MM.1S (cell line): ENCODE measurements at places on chromosomes 6 and 20.
A peak's percentile ranks its signal among the peaks of the same experiment; 100 is the strongest.

GRCh38 chr6:33843131-33844121, 39.6 kb upstream of the MLN start:
- DNase-seq = no peak

- no peak for DNase-seq
Measured at GRCh38 chr6:81996414-81996813, 243.9 kb upstream of the TENT5A start.

- DNase-seq = no peak
Measured at GRCh38 chr6:140487586-140487985, 1113.1 kb upstream of the CITED2 start.

DNA sequence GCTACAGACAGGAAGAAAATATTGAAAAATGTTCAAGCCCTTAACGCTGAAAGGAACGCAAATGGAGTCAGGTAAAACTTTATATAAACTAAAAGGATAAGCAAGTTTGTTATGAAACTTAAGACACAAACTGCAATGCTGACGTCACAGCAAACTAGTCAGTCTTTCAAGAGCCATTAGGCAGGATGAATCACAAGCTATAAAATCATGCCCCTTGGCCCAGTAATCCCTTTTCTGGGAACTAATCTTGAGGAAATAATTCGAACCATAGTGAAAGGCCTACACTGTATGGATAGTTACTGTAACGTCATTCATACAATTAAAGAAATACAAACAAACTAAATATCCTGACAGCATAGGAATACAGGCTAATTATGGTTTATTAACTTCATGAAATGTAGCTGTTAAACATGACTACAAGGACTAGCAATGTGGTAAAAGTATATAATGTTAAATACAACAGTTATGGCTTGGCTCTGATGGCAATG, 42.7 kb upstream of the HINT3 start:
- no peak for DNase-seq

DNA sequence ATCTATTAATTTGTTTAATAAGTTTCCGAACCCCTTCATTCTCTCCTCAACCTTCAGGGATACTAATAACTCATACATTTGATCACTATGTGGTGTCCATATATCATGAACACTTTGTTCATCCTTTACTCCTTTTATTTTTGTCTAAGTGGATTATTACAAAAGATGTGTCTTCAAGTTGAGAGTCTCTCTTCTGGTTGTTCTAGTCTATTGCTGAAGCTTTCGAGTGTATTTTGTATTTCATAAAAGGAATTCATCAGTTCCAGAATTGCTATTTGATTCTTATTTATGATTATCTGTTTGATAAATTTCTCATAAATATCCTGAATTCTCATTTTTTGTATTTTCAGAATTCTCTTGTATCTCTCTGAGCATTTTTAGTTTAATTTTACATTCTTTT, 96.5 kb upstream of the RUNX2 start:
- no peak for DNase-seq

DNA sequence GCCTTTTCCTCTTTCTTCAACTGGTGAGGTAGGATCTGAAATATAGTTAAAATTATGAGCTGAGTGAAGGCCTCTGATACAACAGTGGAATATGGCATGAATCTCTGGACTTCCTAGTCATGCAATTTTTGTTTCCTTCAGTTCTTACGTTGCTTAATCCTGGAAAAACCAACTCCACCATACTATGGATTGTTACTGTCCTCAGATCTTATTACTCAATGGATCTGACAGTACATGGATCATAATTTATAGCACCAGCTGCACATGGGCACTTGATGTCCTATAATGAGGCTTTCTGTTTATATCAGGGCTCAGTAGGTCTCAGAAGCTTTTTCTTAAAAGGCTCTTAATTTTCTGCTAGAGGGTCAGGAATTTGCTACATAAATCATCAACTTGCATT, 1341.0 kb upstream of the EYS start:
- no peak for DNase-seq

- peak; percentile 65 for DNase-seq
Measured at GRCh38 chr6:97394160-97394748, 111.2 kb upstream of the MMS22L start.

GRCh38 chr20:61673152-61673847, 392.4 kb downstream of the TAF4 start:
- DNase-seq = no peak

DNA sequence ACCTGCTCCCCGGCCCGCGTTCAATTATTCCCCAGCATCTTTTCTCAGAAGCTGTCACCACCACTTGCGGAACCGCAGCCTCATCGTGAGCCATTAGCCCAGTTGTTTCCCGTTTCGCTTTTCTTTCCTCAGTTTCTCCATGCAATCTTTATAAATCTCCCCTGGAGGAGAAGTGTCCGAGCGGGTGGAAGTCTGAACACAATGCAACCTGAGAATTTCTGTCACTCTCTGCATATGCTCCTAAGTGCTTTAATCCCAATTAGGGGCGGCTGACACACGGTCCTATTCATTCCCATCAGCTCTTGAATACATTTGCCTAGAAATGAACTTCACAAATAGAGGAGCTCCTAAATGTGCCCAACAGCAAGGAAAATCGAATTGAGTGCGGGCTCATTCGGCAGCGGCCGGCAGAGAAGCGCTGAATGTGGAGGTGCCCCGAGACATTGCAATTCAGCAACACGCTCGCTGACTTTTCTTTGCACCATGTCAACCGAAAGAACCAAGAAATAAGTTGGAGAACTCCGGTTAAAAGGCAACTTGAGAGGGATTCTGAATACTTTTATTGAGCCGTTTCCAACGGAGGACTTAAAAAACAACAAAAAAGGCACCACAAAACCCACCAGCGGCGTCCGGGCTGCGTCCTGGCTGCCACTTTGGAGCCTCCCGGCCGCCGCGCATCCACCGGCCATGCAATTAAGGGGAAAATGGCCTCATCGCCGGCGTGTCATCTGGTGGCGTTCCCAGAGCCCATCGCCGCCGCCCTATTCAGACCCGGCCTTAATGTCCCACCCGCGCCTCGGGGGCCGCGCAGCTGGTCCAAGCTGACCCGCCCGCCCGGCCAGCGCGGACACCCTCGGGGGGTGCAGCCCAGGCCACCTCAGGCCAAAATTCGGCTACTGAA, 3.9 kb upstream of the PRDM13 start:
- DNase-seq = no peak

GRCh38 chr20:53222932-53223331, 250.8 kb downstream of the TSHZ2 start:
- DNase-seq = no peak

- peak; percentile 70 for DNase-seq
Measured at GRCh38 chr20:5918856-5919625, 31.3 kb downstream of the TRMT6 start.

GRCh38 chr20:39124064-39124463, 161.9 kb downstream of the DHX35 start:
- no peak for DNase-seq

DNA sequence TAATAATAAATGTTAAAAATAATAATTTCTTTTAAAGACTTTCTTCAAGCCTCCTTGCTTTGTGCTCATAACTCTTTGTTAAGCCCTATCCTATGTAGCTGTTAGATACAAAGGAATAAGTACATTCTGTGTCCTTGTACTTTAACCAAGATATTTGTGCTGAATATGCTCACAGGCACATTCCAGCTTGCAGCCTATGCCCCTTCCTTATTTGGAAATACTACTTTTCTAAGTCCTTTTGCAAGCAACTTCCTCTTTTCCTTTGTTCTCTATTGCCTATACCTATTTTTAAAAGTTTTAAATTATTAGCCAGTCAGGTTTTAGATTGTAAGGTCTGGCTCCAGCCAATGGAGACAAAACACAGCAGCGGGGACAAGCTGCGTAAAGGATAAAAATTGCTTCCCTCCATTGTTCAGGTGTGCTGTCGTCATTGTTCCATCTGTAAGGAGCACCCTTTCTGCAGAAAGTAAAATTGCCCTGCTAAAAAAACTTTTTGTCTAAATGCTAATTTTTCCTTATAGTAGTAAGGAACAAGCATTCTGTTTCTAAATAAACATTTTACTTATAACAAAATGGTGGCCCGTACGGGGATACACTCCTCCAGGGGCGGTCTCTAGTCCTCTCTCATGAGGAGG, 80.2 kb downstream of the SYTL3 start:
- no peak for DNase-seq

- DNase-seq = peak; percentile 11
Measured at GRCh38 chr6:73285674-73286283, 22.8 kb upstream of the KHDC1 start.

DNA sequence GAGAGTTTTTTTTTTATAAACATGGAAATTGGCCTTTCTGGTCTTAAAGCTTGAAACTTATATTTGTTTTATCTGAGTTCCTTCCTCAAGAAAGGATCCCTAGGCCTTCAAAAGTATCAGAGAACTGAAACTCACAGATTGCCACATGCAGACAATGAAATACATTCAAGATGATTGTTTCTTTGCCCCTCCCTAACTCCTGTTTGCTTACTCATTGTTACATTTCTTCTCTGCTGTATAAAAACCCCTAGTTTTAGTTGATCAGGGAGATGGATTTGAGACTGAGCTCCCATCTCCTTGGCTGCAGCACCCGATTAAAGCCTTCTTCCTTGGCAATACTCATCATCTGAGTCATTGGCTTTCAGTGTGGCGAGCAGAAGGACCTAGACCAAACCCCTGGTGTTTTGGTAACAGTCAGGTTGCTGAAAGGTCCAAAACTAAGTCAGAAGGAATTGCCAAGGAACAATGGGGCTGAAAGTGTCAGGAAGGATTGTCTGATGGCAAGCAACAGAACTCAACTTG, 132.3 kb upstream of the SULF2 start:
- no peak for DNase-seq

GRCh38 chr20:56801971-56802755, 173.1 kb downstream of the TFAP2C start:
- DNase-seq = no peak

GRCh38 chr6:89034586-89035251, 45.8 kb upstream of the PNRC1 start:
- DNase-seq = no peak

GRCh38 chr6:37244430-37245310, 12.9 kb upstream of the TBC1D22B start:
- DNase-seq = no peak

GRCh38 chr6:107399935-107400334, 59.4 kb downstream of the PDSS2 start:
- DNase-seq = no peak

DNA sequence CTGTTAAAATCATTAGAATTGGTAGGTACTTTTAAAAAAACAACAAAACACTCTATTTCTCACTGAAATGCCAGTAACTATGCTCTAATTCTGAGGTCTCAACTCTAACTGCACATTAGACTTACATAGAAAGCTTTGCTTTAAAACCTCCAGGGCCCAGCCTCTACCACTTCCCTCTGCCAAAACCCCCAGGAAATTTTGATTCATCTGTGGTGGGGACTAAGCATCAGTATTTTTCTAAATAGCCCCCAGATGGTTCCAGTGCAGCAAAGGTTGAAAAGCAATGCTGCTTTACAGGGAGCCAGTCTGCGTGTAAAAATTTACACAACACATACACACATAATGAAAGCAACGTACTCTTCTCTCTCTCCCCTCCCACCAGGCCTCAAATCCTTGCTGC, 3.8 kb downstream of the TBC1D32 start:
- DNase-seq = no peak

- no peak for DNase-seq
Measured at GRCh38 chr20:17500271-17500670, 30.9 kb downstream of the BFSP1 start.

DNA sequence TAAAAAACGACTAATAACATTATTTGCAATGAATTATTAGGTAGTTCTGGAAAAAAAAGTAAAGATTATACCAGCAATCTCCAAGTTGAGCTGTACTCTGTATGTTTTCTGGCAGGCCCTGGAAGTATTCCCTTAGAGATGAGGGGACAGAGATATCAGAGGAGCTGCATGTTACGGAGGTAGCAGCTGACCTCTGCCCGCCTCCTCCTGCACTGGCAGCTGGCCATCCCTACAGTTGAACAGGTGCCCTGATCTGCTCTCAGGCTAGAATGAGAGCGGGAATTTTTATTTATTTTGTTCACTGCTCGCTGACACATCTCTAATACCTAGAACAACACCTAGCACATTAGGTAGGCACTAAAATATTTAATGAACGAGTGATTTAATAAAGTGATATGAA, 23.1 kb downstream of the FBXL4 start:
- no peak for DNase-seq

GRCh38 chr6:29941916-29942274, 437 bp upstream of the HLA-A start:
- no peak for DNase-seq

DNA sequence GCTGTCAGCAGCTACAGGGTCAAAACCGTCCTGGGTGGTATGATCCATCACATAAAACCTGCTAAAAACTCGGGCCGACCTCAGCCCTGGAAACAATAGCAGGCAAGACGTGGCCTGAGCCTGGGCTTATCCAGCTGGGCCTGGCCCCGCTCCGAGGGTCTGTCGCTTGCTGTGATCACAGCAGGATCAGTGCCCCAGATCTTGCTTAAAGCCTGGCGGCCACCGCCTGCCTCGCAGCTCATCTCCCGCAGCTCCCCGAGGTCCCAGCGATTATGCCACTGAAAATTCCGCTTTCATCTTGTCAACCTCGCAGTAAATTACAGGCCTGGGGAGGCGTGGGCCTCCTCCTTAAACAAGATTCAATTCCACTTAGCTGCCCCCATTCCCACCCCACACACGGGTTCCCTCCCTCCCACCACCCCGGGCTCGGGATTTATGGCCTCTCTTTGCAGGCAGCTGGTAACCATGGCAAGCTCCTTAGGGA, 40.1 kb downstream of the CDH22 start:
- DNase-seq = no peak

DNA sequence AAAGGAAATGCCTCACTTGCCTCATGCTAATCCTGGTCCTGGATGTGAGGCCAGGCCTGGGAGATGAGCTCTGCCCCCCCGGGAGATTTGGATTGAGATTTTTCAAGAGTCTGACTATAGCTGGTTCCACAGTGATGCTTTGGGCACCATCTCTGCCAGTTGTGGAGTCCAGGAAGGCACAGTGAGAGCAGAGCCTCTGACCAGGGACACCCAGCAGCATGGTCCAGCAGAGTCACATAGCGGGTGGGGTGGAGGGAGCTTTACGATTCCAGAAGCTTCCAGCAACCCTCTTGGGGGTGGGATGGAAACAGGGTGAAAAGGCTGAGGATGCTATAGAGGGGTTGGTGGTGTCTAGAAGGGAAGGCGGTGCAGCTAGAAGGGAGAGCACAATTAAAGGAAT, 8.7 kb downstream of the SLC32A1 start:
- no peak for DNase-seq

- DNase-seq = no peak
Measured at GRCh38 chr6:170083236-170084051, 207.4 kb downstream of the DLL1 start.

GRCh38 chr6:23073821-23074220, 504.5 kb downstream of the HDGFL1 start:
- no peak for DNase-seq

- no peak for DNase-seq
Measured at GRCh38 chr6:95572098-95572497, 5.2 kb upstream of the MANEA start.

- DNase-seq = no peak
Measured at GRCh38 chr6:168181316-168181715, 102.3 kb upstream of the FRMD1 start.
